ENCODE measurements at places on chromosomes 1 and 21.

- no peak for DNase-seq
Measured at GRCh38 chr1:43272576-43273571, 3.1 kb downstream of the TMEM125 start.

DNA sequence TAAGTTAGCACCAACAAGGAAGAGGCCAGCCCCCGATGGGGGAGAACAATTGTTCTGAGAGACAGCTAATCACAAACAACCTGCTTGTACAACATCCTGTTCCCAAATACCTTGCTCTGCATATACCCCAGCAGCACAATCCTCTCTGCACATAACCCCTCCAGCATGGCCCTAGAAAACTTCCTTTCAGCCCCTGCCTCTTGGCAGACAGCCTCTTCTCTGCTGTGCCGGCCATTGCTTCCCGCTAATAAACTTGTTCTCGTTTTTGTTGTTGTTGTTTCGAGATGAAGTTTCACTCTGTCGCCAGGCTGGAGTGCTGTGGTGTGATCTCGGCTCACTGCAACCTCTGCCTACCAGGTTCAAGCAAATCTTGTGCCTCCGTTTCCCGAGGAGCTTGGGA, 392.7 kb downstream of the SMYD3 start:
- no peak for DNase-seq

DNA sequence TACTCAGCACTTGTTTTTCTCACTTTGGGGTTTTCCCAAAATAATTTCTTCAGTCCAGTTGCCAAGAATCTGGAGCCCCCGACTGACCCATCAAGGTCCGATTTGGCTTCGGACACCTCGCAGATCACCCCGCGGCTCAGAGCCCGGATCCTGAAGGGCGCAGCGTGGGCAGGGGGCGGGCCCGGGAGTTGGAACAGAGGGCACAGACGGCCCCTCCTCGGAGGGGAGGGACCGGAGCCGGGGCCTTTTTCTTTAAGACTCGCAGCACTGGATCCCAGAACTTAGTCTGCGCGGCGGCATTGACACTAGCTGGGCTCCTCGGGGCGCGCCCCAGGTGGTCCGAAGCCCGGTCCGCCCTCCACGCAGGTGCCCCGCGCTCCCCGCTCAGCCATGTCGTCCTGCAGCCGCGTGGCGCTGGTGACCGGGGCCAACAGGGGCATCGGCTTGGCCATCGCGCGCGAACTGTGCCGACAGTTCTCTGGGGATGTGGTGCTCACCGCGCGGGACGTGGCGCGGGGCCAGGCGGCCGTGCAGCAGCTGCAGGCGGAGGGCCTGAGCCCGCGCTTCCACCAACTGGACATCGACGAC, at the start of gene CBR3:
CBR3 (plus strand) TSS at position 277 of the 588 bp plus-strand sequence; CDS start at position 391, 114 bp downstream.
- no peak for DNase-seq

DNA sequence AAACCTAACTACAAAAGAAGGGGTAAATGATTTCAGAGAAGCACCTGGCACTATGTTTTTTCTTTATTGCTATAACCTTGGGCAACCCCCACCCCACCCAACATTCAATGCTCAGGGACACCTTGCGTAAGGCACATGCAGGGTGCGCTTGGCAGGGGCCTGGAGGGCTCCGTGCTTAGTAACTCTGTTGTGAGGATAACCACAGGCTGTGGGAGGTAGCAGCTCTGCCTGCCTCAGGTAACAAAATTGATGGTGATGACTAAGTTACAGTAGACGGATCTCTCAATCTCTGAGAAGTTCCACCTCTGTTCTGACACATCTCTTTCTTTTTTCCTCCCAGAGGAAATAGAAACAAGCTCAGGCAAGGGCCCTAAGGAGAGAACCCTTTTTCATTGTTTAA, 8.7 kb upstream of the CCN1 start:
- no peak for DNase-seq

DNA sequence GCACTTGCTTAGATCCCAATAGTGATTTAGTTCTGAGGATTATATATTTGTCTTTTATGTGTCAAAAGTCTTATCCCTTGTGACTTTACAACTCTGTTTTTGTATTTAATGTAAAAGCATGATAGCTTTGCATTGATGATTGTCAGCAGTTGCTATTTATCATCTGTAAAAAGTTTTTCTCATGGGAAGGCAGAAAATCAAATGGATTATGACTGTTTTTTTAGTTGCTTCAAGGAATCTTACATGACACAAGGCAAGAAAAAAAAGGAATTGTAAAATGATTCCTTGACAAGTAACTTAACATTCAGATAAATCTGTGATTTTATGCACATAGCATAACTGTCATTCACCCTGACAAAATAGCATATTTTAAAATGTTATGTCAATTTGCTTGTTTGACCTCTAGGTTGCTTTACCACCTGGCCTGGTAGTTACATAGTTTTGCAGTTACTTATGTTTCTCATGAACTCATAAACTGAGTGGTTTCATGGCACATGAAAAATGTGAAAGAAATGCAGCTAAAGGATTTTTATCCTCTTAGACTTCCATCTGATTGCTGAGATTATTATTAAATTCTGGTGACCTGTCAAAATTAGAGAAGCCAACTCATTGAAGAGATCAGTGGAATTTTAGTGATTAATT, 622.6 kb downstream of the ADGRL2 start:
- DNase-seq: no peak

GRCh38 chr1:236168716-236169429, 26.5 kb downstream of the GPR137B start:
- DNase-seq: no peak

GRCh38 chr1:88111816-88112215, 572.3 kb upstream of the PKN2 start:
- DNase-seq: no peak

DNA sequence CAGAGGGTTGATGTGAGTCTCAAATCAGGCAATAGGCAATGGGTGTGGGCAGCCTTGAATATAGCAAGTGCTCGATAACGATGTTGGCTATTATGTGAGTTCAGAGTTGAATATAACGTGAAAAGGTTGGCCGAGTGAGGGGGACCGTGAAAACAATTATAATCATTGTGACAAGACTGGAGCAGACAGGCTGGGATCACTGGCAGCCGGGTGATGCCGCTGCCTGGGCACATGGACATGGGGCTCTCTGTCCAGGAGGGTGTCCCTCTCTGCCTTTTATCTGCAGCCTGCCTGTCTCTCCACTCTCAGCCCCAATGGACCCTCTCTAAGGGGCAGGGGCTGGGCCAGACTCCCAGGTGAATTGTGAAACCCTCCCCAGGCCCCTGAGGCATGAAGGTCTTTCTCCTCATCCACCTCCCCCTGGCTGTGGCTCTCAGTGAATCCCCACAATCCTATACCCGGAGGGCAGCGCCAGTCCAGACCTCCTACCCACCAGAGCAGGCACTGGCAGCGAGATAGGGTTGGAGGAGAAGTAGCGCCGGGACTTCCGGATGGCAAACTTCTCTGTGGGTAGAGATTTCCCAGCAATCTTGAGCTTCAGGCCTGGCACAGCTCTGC, 36.4 kb downstream of the TTC39A start:
- no peak for DNase-seq

DNA sequence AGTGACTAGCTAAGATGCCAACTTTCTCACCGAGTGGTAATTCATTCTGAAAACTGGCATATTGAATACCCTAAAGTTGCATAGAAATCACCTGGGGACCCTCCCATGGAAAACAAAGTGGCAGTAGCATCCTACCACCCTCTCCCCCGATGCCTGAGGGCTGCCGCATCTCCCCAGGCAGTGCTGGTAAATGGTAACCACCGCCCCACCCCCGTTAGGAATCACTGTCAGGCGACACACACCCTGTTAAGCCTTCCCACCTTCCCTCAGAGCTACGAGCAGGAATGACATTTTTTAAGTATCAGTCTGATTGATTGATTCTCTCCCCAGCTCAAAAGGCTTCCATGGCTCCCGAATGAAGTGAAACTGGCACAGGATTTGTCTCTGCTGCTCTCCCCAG, 28.3 kb downstream of the TMPRSS2 start:
- DNase-seq: no peak

- no peak for DNase-seq
Measured at GRCh38 chr1:239550178-239550577, 163.8 kb downstream of the CHRM3 start.

- no peak for DNase-seq
Measured at GRCh38 chr1:47692196-47692595, 254.4 kb downstream of the FOXD2 start.

DNA sequence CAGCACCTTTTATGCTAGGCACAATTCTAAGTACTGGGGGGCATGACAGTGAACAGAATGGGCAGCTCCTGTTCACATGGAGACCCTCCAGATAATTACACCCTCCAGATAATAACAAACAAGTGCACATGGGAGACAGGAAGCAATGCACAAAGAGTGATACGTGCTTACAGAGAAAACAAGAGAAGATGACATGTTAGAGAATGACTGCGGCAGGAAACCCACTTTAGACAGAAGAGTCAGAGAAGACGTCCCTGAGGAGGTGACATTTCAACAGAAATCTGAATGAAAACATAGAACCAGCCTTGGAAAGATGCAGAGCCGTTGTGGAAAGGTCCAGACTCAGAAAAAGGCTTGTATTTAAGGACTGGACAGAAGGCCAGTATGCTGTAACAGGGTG, 54.7 kb upstream of the ARTN start:
- no peak for DNase-seq

GRCh38 chr1:155003766-155004351, 1.3 kb downstream of the ZBTB7B start:
- DNase-seq: no peak

DNA sequence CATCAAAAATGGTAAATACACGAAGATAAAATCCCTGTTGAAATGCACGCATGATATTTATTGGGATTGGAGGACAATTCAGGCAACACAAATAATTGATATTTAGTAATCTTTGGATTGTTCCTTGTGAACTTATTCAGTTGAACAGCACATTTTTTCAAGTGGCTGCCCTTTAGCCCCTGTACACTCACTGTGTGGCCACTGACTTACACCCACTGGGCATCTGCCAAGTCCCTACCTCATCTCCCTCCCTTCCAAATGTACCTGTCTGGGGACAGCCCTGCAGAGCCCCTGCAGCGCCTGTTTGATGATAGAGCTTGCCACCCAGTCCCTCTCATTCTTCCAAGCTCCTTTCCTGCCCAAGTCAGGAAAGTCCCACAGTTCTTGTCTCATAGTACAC, 154.3 kb downstream of the GLUL start:
- no peak for DNase-seq

- DNase-seq: no peak
Measured at GRCh38 chr1:157574836-157575235, 22.5 kb upstream of the FCRL5 start.

DNA sequence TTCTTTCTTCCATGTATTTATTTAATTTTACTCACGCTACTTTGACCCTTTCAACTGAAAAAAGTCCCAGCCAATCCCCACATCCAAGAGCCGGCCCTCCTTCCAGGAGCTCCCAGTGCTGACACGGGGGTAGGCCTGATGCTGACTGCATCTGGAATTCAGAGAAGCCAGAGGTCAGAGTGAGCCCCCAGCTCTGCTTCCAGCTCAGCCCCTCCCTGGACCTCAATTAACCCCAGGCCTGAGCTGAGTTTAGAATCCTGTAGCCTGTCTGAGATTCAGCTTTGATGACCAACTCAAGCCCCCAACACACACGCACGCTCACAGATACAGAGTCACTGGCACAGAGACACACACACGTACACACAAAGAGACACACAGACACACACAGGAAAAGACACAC, 247.9 kb downstream of the NPHP4 start:
- DNase-seq: no peak

- no peak for DNase-seq
Measured at GRCh38 chr21:17488620-17489019, 24.2 kb upstream of the CXADR start.

DNA sequence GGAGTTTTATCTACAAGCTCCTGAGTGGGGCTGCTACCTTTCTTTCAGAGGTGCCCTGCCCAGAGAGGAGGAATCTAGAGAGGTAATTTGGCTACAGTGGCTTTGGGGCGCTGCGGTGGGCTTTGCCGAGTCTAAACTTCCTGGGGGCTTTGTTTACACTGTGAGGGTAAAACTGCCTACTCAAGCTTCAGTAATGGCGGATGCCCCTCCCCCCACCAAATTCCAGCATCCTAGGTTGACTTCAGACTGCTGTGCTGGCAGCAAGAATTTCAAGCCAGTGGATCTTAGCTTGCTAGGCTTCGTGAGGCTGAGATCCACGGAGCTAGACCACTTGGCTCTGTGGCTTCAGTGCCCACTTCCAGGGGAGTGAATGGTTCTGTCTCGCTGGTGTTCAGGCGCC, 43.9 kb downstream of the SWT1 start:
- no peak for DNase-seq

- DNase-seq: no peak
Measured at GRCh38 chr1:162904023-162904422, 43.0 kb upstream of the CCDC190 start.

DNA sequence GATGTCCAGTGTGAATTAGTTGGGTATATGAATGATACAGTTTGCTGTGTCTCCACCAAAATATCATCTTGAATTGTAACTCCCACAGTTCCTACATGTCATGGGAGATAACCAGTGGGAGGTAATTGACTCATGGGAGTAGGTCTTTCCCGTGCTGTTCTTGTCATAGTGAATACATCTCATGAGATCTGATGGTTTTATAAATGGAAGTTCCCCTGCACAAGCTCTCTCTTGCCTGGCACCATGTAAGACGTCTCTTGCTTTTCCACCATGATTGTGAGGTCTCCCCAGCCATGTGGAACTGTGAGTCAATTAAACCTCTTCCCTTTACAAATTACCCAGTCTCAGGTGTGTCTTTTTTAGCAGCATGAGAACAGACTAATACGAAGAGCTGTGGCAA, 223.0 kb downstream of the AJAP1 start:
- DNase-seq: no peak

- DNase-seq: no peak
Measured at GRCh38 chr1:103365860-103366569, 159.5 kb upstream of the RNPC3 start.

DNA sequence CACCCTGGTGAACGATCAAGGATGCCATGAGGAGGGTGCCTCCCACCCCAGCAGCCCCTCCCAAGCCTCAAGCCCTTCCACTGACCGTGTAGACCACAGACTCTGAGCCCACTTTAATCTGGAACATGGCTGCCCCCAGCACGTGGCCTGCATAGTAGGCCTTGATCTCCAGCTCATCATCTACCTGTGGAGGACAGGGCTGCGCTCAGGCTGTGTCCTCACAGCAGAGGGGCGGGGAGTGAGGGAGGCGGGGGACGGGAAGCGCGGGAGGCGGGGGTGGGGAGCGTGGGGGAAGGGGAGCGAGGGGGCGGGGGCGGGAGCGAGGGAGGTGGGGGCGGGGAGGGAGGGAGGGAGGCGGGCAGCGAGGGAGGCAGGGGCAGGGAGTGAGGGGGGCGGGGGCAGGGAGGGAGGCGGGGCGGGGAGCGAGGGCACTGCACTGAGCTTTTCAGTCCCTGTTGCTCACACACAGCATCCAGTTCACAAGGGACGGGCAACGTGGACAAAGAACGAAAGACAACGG, 7.1 kb downstream of the PUSL1 start:
- no peak for DNase-seq

DNA sequence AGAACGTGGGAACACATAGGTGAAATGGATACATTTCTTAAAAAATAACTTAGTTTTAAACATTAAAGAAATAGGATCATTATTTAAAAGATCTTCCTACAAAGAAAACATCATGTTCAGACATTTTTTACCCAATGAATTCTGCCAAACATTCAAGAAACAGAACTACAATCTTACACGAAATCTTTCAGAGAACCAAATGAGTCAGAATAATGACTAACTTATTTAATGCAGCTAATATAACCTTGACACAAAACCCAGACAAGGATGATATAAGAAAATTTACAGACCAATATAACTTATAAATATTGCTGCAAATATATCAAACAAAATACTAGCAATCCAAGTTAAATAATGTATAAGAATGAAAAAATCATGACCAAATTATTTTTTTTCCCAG, 220.1 kb upstream of the KCNK2 start:
- DNase-seq: no peak

All from cortex of kidney (tissue), 1 donor.